ENCODE measurements at places on chromosomes 7 and 10.

DNA sequence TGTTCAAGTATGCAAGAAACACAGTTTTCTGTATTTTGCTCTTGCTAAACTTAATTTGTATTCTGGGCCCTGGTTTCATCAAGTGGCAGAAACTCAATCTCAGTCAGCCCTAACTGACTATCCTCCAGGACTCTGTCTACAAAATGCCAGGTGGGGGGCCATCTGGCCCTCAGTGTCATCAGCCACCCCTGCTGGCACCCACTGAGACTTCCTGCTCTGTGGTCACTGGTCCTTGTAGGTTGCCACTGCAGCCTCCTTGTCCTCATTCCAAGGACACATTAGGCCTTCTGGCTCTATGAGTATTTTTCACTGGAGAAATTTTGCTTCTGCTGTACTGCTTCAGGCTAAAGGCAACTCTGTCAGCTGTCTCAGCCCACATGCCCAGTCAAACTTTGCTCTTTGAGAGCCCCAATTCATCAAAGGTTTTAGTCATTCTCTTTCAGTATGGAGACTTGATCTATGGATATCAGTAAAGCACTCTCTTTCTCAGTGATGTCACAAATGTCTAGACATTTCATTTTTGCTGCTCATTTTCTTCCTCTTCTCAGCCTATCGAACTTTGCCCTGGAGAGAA is 163.6 kb downstream of the KCND2 start:
- DNase-seq = no peak

- DNase-seq = no peak
Measured at GRCh38 chr10:73899423-73899822, 11.5 kb upstream of the PLAU start.

GRCh38 chr7:82179311-82179710 is 264.3 kb downstream of the CACNA2D1 start:
- no peak for DNase-seq

GRCh38 chr7:27161214-27161720 is 4.1 kb downstream of the HOXA9 start:
- DNase-seq = no peak

- no peak for DNase-seq
Measured at GRCh38 chr10:58743466-58744115, 230.9 kb downstream of the BICC1 start.

GRCh38 chr7:133310232-133310862 is 57.5 kb downstream of the EXOC4 start:
- DNase-seq = no peak

GRCh38 chr10:62451611-62451975 is 77.4 kb downstream of the ZNF365 start:
- no peak for DNase-seq

DNA sequence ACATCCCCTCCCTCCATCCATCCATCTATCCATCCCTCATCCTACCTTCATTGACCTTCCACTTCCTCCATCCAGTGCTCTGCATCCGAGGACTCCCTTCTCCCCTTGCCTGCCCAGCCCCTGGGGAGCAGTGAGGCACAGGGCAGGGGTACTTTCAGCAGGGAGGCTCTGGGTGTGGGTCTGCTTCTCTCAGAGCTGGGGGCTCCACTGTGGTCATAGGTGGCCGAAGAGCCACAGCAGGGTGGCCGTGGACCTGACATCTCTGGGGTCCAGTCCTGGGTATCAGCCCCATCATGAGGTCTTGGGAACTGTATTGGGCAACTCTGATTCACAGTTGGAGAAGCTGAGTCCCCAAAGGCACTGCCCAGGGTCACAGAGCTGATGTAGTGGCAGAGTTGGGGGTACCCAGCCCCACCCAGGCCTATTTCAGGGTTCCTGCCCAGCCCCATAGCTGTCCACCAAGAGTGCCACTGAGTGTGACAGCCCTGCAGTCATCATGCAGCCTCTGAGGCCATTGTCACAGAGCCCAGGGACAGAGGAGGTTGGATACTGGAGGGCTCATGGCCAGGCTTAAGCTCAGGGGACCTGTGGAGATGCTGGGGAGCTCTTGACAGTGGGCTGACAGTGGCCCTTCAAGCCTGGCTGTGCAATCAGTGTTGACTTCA is 35.3 kb upstream of the DPYSL4 start:
- no peak for DNase-seq

DNA sequence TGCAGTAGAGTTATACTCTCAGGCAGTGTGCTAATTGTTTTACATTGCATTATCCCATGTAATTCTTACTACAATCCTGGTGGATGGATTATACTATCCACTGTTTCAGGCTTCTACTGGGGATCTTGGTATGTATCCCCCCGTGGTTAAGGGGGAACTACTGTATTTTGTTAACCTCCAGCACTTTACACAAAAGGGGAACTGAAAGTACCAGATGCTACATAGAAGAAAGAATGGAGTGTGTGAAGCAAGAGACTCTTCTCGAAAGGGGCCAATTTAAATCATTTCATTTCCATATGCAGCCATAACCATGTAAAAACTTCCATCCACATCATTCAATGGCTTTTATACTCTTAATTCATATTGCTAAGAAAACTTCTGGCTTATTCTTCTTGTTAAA is 69.4 kb downstream of the C1GALT1 start:
- no peak for DNase-seq

- DNase-seq = no peak
Measured at GRCh38 chr10:97861097-97861750, 11.6 kb downstream of the GOLGA7B start.

GRCh38 chr10:14384116-14384730 is 53.5 kb upstream of the FRMD4A start:
- no peak for DNase-seq

GRCh38 chr7:156020566-156020965 is 208.3 kb upstream of the SHH start:
- DNase-seq = no peak

GRCh38 chr10:11035301-11035991 is 17.8 kb downstream of the CELF2 start:
- DNase-seq = no peak

DNA sequence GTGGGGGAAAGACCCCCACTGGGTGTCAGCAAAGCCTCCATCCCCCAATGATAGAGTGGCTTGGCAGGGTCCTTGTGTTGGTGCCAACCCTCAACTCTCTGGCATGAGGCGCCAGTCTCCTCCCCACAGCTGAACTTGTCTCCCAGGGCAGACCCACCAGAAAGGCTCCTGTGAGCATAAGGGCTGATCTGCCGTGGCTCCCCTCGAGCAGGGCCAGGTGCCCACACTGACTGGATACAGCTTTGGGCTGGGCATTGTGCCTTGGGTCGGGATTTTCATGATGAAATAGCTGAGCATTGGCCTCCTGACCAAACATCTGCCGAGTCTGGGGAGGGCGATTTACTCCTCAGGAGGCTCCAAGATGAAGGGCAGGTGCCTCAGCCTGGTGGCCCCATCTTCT is 68.1 kb upstream of the NPTX2 start:
- no peak for DNase-seq

DNA sequence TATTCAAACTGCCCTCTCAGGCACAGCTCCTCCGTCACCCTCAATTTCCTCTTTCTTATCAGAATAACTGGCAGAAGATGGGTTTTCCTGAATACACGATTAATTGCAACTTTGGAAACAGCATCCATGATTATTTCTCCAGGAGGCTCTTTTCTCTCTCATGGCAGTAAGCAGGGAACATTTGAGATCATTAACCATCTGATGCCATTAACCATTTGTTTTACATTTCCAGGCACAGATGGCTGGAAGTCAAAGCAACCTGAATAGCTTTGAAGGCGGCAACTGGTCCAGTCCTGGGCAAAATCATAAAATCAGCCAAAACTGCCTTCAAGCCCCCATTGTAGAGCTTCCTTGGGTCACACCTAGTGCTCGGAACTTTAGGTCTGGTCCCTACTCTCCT is 289.5 kb upstream of the AOAH start:
- DNase-seq = no peak

GRCh38 chr7:16494551-16494950 is 29.0 kb upstream of the SOSTDC1 start:
- no peak for DNase-seq

GRCh38 chr10:70477661-70478162 is 855 bp upstream of the PALD1 start:
- no peak for DNase-seq

- no peak for DNase-seq
Measured at GRCh38 chr7:6479067-6479466, 31.3 kb upstream of the DAGLB start.

GRCh38 chr10:93337309-93337721 is 144.8 kb downstream of the MYOF start:
- DNase-seq = no peak

- no peak for DNase-seq
Measured at GRCh38 chr7:13894954-13895353, 94.5 kb downstream of the ETV1 start.
